ENCODE measurements at places on chromosomes 12 and 14.
A peak's percentile ranks its signal among the peaks of the same experiment; 100 is the strongest.

DNA sequence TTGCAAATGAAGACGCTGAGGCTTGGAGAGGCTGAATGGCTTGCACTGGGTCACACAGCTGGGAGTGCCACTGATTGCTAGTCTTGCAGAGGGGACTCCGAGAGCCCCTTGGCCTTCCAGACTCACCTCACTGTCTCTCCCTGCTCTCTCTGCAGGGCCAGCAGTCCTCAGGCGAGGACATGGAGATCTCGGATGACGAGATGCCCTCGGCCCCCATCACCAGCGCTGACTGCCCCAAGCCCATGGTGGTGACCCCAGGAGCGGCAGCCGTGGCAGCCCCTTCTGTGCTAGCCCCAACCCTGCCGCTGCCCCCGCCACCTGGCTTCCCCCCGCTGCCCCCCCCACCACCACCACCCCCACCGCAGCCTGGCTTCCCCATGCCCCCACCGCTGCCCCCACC is 10.1 kb downstream of the SETD1B start:
- no peak for DNase-seq

DNA sequence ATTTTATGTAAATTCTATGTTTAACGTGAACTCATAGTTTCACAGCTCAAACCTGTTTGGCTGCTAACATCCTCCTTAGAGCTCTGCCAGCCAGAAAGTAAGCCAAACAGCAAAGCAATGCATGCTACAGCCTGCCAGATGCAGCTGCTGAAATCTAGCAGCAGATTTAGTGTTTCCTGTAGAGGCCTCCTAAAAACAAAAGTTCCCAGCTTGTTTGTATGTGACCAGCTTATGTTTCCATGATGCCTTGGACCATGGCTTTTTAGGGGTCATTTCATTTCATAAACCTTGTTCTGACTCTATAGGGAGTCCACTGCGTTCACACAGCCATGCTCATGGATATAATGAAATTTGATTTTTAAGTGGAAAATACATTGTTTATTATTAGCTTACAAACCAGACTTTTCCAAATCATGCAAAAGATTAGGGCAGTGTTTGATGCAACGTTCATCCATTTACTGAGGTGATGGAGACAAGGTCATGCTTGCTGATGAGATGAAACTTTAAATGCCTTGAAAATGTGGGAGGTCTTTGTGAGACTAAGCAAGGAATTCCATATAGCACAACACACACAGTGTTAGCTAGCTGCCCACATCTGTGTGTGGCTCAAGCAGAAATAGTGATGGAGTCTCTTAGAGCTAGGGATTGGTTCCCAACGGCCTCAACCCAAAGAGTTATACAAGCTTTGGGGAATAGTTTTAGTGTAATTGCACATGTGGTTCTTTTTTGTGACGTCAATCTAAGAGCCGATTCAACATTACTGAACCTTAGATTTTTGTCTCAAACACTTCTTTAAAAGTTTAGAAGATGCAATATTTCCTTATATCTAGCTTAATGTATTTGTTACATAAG is 157.5 kb upstream of the LRIG3 start:
- DNase-seq = no peak

DNA sequence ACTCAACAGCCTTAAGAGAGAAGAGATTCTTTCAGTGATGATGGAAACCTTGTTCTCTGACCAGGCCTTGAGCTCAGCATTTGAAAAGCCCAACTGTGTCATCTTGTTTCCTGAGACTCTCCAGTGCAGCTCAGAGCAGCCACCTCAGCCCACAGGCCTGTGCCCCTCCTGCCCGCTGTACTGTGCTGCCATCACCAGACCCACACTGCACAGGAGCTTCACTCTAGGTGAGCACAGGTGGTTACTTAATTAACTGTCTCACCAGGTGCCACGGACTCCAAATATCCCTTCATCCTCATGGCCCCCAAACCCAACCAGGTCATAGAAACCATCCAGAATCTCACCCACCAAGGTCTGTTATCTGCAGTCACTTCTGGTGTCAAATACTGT is 51.3 kb downstream of the JAG2 start:
- no peak for DNase-seq

DNA sequence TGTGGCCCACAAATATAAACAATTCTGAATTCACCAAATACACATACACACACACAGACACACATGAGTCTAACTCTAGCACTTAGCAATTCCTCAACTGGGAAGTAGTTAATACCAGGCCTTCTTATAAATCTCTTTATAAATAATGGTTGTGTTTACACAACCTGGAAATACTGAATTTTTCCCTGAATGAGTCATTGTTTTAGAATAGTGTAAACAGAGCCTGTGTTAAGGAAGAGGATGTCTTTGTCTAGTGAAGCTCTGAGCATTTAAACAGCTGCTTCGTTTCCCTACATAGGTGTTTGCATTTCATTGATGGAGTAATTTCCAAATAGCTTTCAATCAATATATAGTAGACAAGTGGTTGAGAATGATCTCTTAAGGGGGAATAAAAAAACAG is 218.8 kb downstream of the BTG1 start:
- DNase-seq = peak; percentile 15

DNA sequence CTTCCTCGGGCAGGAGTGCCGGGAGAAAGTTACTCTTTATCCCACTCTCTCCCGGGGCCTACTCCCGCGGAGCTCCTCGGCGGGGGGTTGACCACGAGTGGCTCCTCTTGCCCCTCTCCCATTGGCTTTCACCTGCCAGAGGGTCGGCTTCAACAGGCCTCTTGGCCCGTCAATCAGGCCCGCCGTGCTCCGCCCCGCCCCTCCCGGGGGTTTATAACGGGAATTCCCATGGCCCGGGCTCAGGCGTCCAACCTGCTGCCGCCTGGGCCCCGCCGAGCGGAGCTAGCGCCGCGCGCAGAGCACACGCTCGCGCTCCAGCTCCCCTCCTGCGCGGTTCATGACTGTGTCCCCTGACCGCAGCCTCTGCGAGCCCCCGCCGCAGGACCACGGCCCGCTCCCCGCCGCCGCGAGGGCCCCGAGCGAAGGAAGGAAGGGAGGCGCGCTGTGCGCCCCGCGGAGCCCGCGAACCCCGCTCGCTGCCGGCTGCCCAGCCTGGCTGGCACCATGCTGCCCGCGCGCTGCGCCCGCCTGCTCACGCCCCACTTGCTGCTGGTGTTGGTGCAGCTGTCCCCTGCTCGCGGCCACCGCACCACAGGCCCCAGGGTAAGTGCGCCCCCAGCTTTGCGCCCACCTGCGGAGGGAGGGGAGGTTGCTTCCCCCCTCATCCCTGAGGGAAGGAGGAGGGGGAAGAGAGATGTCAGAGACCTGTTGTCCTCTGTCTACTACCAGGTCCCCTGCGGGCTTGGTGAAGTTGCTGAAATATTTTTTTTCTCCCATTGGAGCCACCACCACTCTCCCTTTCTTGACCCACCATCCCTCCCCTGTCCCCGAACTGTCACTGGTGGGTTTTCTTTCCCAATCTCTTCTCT is at the start of gene SMOC1:
Gene SMOC1 (plus strand): TSS at position 242 of the 869 bp plus-strand sequence. CDS start 263 bp downstream, at position 505.
- DNase-seq = no peak

DNA sequence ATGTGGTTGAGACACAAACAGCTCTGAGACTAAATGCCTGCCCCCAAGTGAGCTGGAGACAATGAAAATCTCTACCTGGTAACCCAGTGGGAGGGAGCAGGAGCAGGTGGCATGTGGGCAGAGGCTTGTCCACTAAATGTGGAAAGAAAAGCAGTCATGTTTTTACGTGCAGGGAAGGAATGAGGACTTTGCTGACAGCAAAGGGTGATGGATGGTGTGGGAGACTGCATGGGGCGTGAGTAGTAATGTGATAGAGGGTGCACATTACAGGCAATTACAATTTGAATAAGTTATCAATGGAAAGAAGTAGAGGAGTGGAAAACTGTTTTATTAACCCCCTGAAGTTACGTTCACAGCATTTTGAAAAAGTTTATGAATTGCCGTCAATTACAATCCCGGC is 176.6 kb downstream of the NRXN3 start:
- DNase-seq = no peak

- no peak for DNase-seq
Measured at GRCh38 chr14:100241279-100241678, 2.3 kb downstream of the YY1 start.

DNA sequence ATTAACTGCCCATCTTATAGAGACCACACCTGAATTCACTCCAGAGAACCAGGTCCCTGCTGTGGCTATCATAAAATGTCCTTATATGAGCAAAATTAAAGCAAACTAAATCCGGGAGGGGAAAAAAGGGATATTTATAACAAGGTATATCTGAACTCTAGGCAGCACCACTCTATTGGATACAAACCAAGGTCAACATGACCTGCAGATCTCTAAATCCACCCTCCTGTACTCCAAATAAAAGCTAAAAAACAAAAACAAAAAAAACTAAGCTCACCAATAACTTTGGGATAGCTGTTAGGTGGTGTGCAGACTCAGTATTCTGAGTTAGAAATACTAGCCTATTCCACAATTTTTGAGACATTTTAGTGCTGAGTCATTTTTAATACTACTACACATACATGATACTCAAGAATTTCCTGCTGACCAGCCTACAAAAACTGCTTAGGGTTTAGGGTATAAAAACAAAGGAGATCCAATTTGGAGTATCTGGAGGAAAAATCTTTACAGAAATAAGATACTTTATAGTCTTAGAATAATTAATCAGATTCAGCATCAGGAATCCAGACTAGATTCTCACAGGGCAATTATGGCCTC is 46.6 kb upstream of the LTBP2 start:
- DNase-seq = no peak

GRCh38 chr12:57620936-57621496 is 9.8 kb downstream of the ARHGEF25 start:
- DNase-seq = no peak

GRCh38 chr12:89723276-89723675 is 14.6 kb upstream of the ATP2B1 start:
- DNase-seq = no peak

DNA sequence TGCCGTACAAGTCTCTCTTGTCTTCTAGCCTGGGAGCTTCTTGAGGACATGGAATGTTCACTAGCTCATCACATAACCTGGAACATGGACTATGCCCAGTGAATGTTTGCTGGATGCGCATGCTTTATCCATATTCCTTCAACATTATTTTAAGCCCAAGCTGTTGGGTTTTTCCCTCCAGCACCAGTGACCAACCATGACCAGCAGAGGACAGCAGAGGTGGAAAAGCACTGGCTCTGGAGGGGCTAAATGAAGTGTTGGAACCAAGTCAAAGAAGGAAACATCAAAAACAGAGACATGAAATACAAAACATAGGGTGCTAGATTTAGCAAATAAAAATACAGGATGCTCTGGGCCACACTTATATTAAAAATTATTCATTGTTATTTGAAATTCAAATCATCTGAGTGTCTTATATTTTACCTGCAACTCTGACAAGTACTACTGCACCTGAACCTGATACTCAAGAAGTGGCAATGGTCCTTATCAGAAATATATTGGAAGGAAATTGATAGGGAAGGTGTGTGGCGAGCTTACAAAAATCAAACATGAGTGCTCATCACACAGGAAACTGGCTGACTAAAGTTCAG is 23.1 kb upstream of the HELB start:
- DNase-seq = no peak

- DNase-seq = no peak
Measured at GRCh38 chr14:43687921-43688320, 819.2 kb downstream of the FSCB start.

DNA sequence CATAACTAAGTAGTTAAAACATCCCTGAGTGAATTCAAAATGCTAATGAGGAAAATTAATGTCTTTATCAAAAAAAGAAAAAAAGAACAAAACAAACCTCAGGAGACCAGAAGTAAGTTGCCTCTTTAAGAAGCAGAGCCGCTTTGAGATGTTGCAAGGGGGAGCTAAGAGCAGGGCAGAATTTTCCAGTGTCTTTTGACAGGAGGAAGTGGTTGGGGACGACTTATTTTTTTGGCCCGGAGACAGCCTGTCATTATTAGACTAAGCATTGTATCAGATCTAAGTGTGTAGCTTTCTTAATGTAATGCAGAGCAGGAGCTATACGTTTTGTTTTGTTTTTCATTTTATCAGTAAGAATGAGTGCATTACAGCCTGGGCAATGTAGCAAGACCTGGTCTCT is 206.6 kb downstream of the CACNA1C start:
- DNase-seq = no peak

DNA sequence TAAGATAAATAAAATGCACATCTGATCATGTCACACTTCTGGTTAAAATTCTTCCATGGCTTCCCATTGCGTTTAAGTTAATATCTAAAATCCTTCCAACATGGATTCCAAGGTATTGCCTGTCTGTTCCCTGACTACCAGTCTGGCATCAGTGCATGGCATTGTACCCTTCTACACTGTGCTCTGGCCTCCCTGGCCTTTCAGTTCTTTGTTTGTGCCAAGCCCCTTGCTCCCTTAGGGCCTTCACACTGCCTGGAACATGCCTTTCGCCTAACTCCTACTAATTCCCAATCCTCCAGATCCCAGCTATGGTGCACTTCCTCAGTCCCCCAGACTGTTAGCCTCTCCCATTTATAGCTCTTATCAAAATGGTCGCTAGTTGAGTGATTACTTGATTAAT is 6.3 kb downstream of the CIPC start:
- no peak for DNase-seq

GRCh38 chr14:20428010-20428365 is 8.0 kb downstream of the KLHL33 start:
- no peak for DNase-seq

- no peak for DNase-seq
Measured at GRCh38 chr12:41162461-41162860, 25.7 kb upstream of the PDZRN4 start.

DNA sequence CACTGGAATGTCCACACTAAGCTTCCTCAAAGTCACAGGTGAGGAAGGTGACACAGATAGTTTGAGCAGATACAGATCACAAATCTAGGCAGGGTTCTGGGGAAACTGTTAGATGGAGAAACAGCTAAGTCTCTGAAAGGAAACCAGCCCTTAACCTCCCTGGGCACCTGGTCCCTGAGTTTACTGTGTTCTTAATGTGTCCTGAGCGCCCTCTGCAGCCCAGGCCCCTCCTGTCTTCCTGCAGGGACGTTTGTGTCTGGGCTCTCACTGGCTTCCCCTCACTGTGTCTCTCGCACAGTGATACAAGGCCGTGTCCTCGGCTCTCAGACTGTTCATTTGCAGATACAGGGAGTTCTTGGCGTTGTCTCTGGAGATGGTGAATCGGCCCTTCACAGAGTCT is 684.3 kb downstream of the TMEM121 start:
- DNase-seq = no peak

GRCh38 chr12:28824849-28825248 is 324.2 kb upstream of the FAR2 start:
- DNase-seq = no peak

DNA sequence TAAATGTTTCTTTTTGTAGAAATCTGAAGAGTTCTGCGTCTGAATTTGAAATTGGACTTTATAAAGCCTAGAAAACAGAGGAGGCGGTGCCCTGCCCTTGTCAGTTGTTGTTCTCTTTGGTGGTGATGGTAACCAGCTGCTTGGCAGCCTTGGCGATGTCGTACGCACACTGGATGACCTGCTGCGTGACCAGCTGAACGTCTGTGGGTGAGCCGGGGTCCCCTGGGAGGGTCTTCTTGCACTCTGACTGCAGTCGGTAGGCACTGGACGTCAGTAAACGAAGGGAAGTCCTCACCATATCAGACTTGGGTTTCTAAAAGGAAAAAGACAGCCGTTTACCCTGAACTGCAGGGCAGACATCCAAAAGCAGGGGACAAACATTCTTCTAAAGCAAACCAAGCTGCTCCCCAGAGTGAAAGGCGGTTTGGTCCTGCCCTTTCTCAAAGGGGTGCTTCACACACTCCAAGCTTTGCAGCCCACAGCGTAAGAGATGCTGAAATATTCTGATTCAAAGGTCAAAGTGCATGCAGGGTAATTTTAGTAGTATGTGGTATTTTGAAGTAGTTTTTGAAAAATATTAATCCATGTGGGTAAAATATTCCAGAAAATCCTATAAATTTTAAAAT is 32.9 kb downstream of the TCHP start:
- no peak for DNase-seq

Data from epithelial cell of proximal tubule (primary cell).